Left ventricle myocardium inferior (tissue), 1 donor: ENCODE measurements at places on chromosomes 1 and 21. TPM values are rescaled to one million over a fixed set of nuclear protein-coding genes. Genes with fewer than 3 reads are reported as not detected.

The NR5A2 gene
- total RNA-seq: 1.3 TPM

The MFN2 gene
- 663 TPM for total RNA-seq

The CTSE gene
- not detected for total RNA-seq

The PTPN7 gene
- 0.44 TPM for total RNA-seq

The METTL18 gene
- 5.9 TPM for total RNA-seq

The INTS7 gene
- total RNA-seq: 9.5 TPM

The CHD5 gene
- total RNA-seq: 0.19 TPM

The FAM72A gene
- total RNA-seq: not detected

The FAM151A gene
- total RNA-seq: 0.80 TPM
